Fibroblast of skin of right biceps (primary cell): ENCODE measurements at places on chromosomes 3 and 15.

DNA sequence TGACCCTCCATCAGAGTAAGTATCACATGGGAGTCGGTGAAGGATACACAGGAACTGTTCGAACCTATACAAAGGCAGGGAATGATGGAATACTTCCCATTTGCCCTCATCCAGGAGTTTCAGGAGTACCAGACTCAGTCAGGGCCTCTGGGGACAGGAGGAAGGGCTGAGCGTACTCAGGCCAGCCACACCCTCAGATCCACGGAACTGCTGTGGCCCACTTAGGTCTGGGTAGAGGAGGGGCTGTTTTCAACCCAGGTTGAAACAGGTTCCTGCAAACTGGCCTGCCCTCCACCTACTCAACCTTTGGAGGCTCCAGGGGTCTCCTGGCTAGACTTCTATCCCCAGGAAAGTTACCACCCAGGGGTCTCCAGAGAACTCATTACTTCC, 6.7 kb upstream of the IGDCC3 start:
- DNase-seq: no peak

DNA sequence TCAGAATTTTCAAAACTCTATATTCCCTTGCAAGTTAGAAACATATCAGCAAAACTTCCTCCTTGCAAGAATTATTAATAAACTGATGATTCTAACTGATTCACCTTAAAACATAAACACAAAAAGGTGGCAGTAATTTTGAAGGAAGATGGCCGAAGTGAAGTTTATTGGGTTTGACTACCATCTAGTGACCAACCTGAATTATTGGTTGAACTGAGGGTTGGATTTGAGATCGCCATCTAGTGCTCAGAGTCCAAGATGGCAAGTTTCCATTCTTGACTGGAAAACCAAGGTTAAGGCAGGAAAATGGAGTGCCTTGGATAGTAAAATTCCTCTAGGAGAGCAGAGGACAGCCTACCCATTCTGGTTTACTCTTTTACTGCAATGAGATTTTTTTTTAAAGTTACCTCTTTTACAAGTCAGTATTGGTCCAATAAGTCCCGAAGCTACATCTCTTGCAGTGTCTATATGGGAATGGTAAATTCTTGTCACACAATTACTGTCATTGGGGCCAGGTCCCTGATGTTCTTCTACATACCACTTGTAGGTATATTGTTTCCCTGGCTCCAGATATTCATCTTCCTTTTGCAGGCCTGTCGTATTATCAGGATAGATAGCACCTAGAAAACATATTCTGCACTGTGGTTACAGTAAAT, 51.6 kb upstream of the CP start:
- peak; percentile 87 for DNase-seq

DNA sequence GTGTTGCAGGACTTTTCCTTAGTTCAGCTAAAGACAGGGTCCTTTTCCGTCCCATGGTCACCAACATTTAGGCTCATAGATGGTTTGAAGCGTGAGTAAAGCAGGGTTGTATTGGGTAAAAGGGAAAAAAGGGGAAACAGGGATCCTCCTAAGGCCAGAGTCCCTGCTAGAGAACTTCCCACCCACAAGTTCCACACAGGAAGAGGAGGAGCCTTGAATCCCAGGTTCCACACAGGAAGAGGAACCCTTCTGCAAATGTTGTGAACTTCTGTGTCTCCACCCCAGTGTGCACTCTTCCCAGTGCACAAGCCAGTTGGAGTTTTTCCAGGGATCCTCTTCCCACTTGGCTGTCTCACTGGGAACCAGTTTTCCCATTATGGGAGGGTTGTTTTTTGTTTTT, 27.6 kb upstream of the ATP8B4 start:
- peak; percentile 10 for DNase-seq

DNA sequence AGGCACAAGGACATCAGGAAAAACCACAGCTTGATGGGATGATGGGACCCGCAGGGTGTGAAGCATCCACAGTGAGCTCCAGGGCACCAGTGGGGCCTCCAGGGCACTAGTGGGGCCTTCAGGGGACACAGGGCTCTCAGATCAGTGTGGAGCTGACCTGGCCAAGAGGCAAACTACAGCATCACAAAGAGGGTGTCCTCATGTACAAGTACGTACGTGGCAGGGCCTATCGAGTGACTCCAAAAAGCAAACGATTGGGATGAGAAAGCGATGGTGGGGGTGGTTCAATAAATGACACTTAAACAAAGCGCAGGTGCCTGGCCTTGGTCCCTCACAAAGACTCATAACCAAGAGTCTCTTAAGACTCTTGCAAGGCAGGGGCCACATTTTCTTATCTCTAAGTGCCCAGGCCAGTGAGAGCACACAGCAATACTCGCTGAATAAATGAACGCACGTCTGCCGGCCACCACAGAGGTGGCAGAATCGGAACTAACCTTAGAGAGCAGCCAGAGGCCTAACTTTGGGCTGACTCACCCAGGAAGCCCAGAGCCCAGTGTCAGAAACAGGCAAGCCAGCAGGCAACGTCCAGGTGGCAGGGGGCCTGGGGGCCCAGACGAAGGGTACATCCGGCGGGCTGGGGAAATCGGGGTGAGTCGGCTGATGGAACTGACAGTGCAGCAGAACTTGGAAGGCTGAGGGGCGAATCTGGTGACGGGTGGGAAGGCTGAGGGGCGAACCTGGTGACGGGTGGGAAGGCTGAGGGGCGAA, 8.7 kb downstream of the PCSK6 start:
- no peak for DNase-seq

DNA sequence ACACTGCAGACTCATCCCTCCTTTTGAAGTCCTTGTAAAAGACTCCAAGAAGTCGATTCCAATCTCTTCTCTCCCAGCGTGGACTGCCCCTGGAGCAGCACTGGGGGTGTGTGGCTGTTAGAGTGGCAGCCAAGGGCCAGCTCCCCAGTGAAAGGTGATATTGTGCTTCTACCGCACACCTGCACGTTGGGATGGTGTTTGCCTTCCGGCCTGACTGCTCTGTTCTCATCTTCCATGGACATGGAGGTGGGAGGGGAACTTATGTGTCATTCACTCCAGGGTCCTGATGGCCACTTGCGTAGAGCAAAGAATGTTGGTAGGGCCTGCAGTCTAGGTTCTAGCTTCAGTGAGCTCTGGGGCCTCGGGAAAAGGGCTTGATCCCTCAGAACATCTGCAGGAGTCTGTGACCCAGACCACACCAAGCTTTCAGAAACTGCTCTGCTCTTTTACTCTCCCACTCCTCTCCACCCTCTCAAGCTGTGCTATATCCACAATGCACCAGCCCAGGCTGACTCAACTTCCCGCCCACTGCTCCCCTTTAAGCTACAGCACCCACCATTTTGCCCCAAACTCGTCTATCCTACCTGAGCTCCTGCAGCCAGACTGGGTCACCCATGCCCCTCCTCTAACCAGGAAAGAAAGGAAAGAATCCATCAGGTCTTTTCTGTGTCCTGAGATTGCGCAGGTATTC, 31.3 kb downstream of the LIPC start:
- DNase-seq: no peak

DNA sequence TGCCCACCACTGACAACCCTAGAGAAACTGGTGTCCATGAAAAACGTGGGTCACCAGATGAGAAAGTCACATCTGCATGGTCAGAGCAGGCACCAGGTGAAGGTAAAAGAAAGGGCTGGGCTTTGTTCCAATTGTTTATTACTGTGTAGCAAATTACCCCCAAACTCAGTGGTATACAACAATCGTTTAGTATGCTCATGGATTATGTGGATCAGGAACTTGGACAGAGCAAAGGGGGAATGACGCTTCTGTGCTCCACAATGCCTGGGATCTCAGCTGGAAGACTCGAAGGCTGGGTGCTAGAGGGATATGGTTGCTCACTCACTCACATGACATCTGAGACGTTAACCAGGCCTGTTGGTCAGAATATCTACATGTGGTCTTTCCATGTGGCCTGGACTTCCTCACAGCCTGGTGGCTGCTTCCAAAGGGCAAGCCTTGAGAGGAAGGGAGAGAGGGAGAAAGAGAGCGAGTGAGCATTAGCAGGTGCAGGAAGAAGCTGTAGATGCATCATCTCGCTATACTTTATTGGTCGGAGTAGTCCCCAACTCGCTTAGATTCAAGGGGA, 44.9 kb downstream of the LPP start:
- no peak for DNase-seq

DNA sequence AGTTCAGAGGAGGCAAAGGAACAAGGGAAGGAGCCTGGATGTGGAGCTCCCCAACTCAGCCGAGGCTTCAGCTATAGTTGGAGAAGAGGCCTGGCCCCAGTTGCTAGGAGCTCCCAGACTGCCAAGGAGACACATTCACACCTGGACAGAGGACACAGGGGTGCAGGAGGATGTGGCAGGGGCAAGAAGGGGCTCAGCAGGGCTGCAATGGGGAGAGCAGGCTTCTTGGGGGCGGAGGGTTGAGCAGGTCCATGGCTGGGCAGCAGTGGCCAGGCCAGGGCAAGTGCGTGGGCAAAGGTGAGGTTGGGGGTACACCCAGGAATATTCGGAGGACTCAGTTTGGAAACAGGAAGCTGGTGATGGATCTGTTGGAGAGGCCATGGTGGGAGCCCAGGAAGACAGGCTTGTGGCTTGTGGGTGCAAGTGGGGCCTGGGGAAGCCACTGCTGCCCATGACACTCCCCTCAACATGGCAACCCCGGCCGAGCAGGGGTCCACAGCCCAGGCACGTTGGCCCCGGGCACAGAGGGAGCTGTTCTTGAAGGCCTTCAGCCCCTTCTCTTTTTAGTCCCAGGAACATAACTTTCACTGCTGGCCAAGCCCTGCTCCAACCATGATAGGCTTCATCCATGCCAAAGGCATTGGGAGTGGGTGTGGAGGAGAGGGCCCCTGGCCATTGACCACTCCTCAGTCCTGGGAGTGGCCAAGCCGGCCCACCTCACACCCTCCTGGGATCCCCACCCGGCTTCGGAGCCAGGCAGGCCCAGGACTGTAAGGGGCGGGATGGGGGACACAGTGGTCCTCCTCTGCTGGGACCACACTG, 33.3 kb downstream of the TSPAN3 start:
- no peak for DNase-seq

- DNase-seq: no peak
These were observed 2.5 kb upstream of the GJD2 start for GRCh38 chr15:34757262-34757661.
